ENCODE measurements at places on chromosomes 16 and 17.

- DNase-seq = no peak
Measured at GRCh38 chr16:29182501-29182900, 197.6 kb downstream of the LAT start.

- DNase-seq = peak; percentile 4
Measured at GRCh38 chr16:19210280-19210924, 42.4 kb downstream of the SYT17 start.

DNA sequence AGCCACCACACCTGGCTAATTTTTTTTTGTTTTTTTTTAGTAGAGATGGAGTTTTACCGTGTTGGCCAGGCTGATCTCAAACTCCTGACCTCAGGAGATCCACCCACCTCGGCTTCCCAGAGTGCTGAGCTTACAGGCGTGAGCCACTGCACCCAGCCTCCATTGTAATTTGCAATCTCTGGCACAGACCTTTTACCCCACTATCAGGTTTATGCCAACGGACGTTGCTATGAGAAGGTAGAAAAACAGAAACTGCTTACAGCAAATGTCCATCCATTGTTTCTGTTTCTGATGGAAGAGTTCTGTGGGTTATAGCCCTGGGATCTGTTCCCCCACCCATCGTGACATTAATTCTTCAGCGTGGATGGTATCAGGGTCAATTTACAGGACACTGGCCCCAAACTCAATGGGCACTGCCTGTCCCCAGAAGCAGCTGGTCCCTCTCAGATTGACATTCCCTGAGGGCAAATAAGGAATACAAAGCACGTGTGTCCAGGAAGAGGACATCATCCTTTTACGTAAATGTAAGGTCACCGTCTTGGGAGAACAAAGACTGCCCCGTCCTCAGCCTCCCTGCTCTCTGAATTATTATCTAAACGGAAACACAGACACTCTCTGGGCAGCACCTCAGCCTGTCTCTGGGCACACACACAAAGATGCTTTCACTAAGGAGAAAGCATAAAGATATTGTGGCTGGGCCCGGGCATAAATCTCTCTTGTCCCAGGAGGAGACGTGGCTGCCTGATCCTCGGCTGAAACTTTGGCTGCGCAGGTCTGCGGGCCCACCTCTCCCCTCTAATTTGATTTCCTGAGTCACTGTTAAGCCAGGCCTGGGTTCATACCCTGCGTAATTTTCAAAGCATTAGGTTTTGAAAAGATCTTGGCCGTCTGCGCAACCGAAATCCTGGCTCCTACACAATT, 5.2 kb downstream of the KCNG4 start:
- DNase-seq = no peak

- DNase-seq = peak; percentile 68
Measured at GRCh38 chr16:84511831-84512230, 7.4 kb upstream of the MEAK7 start.

- no peak for DNase-seq
Measured at GRCh38 chr16:1876468-1876867, 4.5 kb upstream of the MEIOB start.

DNA sequence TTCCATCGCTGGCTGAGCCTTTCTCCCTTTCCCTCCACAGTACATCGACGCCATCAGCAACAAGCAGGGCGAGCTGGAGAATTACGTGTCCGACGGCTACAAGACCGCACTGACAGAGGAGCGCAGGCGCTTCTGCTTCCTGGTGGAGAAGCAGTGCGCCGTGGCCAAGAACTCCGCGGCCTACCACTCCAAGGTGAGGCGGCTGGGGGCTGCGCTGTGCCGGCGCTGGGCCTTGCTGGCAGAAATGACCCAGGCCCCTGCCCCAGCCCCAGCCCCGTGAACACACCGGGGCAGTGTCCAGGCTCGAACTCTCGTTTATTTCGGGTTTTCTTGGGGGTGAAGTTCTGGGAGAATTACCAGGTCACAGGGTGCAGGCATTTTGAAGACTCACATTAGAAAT, 64.9 kb downstream of the BAIAP2 start:
- DNase-seq = no peak

GRCh38 chr16:77297996-77298395, 98.8 kb downstream of the SYCE1L start:
- DNase-seq = no peak

DNA sequence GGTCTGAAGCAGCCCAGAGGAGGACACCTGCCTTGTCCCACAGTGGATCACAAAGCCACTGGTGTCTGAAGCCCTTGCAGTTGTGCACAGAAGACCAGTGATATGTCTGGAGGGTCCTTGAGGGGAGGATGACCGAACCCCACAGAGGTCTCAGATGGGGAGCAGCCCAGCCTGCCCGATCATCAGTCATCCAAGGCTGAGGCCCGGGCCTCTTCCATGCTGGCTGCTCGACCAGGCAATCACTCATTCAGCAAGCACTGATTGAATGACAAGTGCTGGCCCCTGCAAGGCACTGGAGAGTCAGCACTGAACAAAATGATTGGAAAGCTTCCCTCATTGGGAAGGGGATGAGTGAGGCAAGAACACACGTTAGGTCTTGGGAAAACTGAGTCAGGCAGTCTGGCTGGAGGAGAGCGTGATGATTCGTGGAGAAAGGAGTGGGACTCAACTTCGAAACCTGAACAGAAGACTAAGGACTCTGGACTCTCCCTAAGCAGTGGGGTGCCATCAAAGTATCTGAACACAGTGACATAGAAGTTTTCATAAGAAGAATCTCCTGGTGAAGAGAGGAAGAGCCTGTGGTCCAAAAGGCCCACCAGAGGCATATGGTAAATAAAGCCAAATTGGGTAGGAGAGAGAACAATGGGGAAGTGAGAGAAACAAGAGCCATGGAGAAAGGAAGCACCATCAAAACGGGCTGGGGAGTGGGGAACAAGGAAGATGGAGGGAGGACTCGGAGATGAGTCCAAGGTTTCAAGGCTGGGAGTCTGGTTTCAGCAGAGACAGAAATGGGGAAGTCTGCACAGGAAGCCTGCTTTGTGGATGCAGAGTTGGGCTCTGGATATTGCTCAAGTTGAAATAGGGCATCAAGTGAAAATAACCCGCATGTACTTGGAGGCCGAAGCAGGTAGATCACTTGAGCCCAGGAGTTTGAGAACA, 10.2 kb downstream of the PIK3R5 start:
- DNase-seq = no peak

- DNase-seq = peak; percentile 56
Measured at GRCh38 chr16:72066747-72067146, 3.7 kb downstream of the HPR start.

GRCh38 chr16:5302372-5303114, 204.9 kb upstream of the EEF2KMT start:
- no peak for DNase-seq

DNA sequence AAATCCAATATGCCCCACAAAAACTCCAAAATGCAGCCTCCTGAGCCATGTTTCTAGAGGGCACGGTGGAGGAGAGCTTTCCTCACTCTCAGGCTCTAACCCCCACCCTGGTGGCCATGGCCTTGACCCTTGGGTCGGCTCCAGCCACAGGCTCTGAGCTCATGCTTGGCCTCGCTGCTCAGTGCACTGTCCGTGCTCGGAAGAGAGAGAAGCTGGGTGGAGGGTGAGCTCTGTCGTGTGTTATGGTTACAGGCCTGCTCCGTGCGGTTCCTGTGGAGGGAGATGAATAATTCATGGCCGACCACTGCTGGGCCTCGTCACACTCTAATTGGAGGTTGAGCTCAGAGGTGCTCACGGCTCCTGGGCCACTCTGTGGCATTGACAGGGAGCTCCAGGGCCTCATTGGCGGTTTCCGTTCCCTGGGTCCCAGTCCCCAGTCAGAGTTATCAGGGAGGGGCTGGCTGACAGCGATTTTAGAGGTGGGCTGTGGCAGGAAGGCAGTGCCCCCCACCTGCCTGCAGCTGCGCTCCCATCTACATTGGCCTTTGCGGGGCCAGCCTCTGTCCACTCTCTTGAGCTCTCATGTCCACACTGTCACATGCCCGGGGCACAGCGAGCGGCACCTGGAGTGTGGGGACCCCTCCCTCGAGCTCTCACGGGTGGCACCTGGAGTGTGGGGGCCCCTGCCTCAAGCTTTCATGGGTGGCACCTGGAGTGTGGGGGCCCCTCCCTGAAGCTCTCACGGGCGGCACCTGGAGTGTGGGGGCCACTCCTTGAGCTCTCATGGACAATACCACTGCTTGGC, 24.9 kb downstream of the ACSF3 start:
- no peak for DNase-seq

DNA sequence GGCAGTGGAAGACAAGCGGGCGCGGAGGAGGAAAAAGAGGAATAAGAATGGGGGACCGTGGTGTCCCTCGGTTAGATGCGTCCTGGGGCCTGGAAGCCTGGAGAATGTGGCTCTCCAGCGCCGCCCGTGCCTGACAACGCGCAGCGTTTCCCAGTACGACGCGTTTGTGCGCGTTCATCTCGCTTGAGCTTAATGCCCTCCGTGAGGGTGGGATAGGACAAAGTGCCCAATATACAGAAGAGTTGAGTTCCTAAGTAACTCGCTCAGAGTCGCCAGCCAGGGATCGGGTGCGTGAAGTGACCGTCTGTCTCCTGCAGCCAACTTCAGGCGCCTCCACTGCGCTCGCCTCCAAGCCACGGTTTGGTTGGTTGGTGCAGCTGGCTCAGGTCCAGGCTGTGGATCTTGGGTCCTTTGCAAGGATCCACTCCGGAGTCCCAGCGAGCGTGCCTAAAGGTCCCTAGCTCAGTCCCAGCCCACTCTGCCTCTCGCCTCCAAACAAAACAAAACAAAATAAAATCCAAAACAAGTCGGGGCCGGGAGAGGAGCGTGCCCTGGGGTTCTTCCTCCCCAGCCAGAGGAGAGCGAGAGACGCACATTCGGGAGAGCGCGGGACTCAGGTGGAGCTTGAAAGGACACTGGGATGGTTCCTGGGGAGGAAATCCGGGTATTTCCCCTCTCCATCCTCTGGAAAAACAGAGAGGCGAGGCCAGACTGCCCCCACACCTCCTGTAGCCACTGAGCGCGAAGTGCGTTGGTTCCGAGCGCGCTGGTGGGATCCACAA, 974 bp downstream of the GALR2 start:
- DNase-seq = peak; percentile 83

DNA sequence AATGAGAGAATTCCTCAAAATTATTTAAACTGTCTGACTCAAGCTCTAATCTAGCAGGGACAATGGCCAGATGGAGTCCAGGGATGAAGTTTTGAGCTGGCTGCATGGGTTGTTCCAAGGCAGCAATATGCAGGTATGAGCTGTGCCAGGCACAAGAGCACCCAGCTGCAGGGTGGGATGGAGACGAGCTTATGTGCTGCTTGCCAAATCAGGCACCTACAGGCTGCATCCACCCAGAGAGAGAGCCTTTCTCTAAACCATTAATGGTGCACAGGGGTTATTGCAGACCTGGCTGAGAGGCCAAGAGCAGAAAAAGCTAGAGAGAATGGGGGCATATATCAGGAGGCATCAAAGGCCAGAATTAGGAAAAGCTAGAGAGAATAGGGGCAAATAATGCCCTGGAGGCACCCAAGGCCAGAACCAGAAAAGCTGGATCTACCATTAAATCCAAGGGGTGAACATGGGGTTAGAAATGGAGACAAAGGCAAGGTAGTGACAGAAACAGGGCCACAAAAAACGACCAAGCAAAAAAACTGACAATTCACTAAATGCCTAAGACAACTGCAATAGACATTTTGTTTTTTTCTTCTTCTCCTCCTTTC, 11.0 kb downstream of the KRT33A start:
- no peak for DNase-seq

DNA sequence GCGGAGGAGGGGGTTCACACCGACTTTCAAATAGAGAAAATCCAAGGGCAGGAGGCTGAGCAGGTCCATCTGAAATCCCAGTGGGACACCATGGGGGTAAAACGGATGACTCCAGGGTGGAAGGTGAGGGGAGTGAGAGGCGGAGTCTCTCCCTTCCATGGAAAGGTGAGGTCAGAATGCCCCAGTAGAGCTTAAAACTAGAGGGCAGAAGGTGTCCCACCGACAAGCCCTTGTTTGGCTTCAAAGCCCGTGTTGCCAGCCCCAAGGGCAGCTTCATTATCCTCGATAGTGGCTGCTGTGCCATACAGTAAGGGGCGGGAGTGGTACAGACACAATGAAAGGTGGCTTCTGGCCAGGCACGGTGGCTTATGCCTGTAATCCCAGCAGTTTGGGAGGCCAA, 55.7 kb downstream of the CNGB1 start:
- DNase-seq = no peak

GRCh38 chr16:87844809-87845208, 24.5 kb downstream of the SLC7A5 start:
- no peak for DNase-seq

- peak; percentile 94 for DNase-seq
Measured at GRCh38 chr17:16584273-16584995, 15.4 kb upstream of the ZNF287 start.

DNA sequence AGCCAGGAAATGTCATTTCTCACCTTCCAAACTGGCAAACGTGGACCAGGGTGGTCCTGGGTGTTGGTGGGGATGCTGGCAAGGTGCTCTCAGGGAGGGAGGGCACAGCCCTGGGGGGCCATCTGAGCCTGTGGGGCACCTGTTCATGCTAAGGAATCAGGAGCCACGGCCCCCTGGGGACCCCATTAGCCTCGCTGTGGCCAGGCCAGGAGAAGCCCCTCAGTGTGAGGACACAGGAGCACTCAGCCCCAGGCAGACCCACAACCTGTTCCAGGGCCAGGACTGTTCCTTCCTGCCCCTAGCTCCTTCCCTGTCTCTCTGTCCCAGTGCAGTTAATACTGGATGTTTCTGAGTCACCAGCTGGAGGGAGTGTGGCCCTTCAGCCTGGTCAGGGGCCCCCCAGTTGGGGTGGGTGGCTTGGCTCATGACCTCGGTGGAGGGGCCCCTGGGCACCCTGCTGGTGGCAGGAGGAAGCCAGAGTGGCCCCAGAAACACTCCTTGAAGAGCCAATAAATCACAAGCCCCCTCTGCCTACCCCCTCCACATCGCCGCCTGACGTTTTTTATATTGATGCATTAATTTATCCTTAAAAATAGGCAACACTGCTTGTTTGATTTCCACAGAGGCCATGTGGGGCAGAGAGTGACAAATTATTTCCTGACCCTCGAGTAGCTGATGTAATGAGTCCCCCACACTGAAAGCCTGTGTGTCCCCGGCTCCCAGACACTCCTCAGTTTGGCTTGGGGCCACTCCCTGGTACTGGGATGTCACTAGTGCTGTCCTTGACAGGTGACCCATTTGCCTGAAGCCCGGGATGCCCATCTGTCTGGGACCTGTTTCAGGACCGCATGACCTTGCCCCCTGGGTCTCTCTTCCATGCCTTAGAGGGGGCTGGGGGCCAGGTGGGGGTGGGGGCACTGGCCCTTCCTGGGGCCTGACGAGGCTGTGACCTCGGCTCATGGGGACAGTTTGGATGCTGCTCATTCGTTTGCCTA, 22.3 kb downstream of the ACTG1 start:
- no peak for DNase-seq

- DNase-seq = no peak
Measured at GRCh38 chr17:44661835-44662234, 5.6 kb downstream of the MEIOC start.

GRCh38 chr16:67674851-67675578, 8.4 kb downstream of the C16orf86 start:
- DNase-seq = peak; percentile 28

- no peak for DNase-seq
Measured at GRCh38 chr17:15265131-15265530, at the start of gene PMP22. TSS of gene PMP22 (minus strand) at chr17:15265326. CDS start at chr17:15260727, 4,599 bp downstream.

DNA sequence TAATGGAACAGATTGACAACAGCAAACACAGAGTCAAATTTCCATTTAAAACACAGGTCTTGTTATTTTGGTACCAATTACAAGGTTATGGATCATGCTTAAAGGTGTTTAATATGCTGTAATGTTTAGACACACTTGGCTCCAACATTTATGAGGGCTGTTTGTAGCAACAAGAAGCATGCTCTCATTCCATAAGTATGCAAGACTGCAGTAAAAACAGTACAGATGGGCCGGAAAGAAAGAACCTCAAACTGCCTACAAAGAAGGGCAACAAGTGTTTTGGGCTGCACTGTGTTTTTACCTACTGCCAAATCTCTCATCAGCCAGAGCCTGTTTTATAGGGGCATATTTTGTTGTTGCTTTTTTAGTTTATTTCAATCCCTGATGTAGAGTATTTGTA, 100.5 kb upstream of the HS3ST3A1 start:
- DNase-seq = no peak

Data from DMS53 (cell line).